Activated T-helper 17 cell treated with anti-CD3 and anti-CD28 coated beads, Interleukin-2, amount 50 U/mL, for 72 hours (primary cell): ENCODE measurements at places on chromosomes 1 and 21.

DNA sequence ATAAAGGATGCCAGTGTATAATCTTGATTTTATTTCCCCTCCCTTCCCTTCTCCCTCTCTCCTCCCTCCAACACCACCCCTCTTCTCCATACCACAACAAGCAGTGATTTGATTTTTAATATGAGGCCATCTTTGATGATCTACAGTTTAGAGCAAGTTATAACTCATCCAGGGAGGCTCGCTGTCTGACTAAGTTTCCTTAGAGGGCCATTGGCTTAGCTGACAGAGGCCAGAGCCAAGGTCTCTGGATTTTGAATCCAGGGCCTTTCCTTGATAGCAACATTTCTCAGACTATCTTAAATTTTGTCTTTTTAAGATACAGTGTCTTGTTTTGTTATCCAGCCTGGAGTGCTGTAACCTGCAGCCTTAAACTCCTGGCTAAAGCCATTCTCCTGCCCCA, 431.0 kb upstream of the USP24 start:
- ATAC-seq = no peak

GRCh38 chr1:171994293-171994692, 153.0 kb downstream of the DNM3 start:
- no peak for ATAC-seq

- ATAC-seq = no peak
Measured at GRCh38 chr1:149936170-149936991, at the start of gene MTMR11. MTMR11 (minus strand) TSS chr1:149936879; CDS start chr1:149936647, 232 bp downstream.

DNA sequence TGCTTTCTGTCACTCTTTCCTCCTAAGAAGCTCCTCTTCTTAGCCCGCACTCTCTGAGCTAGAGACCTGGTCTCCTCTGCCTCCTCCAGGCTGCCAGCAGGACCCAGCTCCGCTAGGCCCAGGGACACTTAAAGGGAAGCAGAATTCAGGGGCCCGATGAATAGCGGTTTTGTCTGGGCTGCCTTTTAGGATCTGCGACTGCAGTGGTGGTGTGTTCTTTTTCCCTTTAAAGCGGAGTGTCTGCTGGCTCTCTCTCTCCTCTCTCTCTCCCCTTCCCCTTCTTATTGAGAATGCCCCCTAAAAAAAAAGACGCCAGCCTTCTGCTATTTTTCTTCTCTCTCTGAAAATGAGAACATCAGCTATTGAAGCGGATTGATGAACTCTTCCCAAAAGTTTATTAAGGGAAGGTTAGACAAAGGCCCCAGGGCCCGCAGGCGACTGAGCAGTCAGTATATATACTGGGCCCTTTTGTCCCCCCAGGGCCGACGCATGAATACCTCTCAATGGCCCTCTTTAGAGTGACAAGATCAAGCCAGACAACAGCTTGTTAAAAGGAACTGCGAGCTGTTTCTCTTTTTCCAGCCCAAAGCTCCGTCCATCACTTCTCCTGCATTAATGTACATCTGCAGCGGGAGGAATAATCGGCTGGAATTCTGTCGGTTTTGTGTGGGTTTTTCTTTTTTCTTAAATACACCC, 27.0 kb downstream of the PAX7 start:
- no peak for ATAC-seq

- ATAC-seq = peak; percentile 72
Measured at GRCh38 chr1:174789399-174789798, 210.3 kb upstream of the CACYBP start.

GRCh38 chr1:175808999-175809398, 65.6 kb upstream of the TNR start:
- no peak for ATAC-seq

- peak; percentile 98 for ATAC-seq
Measured at GRCh38 chr1:221839782-221840395, 98.0 kb upstream of the DUSP10 start.

- no peak for ATAC-seq
Measured at GRCh38 chr1:243420016-243420945, 164.4 kb downstream of the SDCCAG8 start.

GRCh38 chr1:155051777-155052398, 772 bp downstream of the ADAM15 start:
- peak; percentile 30 for ATAC-seq

- ATAC-seq = no peak
Measured at GRCh38 chr1:15189692-15190370, 36.3 kb downstream of the TMEM51 start.

- no peak for ATAC-seq
Measured at GRCh38 chr1:68213843-68214242, 18.5 kb downstream of the WLS start.

DNA sequence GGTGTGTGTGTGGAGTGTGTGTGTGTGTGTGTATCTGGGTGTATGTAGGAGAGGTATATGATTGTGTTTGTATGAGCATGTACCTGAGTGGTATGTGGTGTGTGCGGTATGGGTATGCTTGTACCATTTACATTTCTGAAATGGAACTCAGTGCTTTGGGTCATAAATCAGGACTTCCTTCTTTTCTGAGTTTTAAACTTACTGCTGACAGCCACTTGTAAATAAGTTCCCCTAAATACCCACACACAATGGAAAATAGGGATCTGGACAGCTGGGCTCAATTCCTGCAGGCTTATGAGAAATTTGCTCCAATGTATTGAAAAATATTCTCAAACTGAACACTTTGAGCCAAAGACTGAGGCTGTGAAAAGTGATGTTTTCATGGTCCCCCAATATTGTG, 293.6 kb downstream of the HLX start:
- ATAC-seq = no peak

- no peak for ATAC-seq
Measured at GRCh38 chr1:246564839-246565750, 966 bp downstream of the TFB2M start.

DNA sequence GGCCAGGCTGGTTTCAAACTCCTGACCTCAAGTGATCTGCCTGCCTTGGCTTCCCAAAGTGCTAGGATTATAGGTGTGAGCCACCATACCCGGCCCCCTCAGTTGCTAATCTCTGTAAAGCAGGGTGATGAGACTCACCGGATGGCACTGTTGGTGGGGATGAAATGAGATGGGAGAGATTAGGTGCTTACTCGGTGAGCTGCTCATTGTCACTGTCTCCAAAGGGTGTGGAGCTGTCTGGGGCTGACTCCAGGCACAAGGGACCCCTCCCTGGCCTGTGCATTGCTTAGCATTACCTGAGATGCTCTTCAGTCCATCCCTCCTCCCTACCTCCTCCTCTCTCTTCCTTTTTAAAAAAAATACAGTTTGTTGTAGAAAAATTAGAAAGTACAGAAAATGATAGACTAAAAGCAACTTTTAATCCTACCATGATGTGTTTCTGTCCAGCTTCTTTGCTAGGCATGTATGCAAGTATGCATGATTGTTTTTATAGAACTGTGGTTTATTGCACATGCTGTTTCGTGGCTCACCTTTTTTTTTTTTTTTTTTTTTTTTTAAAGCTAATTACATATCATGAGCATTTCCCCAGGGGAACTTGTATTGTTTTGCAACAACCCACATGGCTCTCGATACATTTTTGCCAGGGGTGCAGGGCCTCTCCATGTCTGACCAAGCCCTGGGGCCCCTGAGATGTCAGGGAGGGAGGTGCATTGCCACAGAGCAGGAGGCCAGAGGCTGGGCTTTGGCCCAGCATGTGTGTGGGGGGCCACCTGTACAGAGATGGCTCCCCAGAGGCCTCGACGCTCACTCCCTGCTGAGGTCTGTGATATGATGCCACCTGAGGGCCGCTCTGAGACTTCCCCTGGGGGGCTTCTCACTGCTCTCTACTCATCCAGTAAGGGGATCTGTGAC, 55.4 kb downstream of the ARHGEF10L start:
- ATAC-seq = no peak

- ATAC-seq = no peak
Measured at GRCh38 chr1:65422241-65423203, 2.1 kb downstream of the LEPR start.

- ATAC-seq = no peak
Measured at GRCh38 chr1:160779626-160780397, 16.2 kb upstream of the LY9 start.

- no peak for ATAC-seq
Measured at GRCh38 chr1:247966532-247967204, 1.6 kb downstream of the OR2AK2 start.

DNA sequence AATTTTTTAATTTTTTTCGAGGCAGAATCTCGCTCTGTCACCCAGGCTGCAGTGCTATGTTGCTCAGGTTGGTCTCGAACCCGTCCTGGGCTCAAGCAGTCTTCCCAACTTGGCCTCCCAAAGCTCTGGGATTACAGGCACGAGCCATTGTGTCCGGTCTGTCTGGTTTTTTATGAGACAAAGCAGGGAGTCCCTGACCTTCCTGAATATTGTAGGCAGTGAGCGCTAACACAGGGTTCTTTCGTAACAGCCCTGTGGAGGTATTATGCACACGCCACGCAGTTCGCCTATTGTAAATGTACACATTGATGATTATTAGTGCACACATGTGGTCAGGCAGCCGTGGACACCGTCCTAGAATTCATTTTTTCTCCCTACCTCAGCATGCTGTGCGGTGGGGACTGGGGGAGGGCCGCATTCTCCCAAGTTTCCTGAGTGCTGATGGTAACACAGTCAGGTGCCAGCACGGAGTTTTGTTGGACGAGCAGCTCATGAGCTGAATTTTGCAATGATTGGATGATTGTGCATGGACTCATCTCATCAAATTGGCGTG, 19.6 kb downstream of the SPSB1 start:
- ATAC-seq = no peak

GRCh38 chr21:40176724-40177123, 309.5 kb downstream of the PCP4 start:
- no peak for ATAC-seq

- peak; percentile 92 for ATAC-seq
Measured at GRCh38 chr1:206590025-206590758, 22.1 kb downstream of the EIF2D start.

DNA sequence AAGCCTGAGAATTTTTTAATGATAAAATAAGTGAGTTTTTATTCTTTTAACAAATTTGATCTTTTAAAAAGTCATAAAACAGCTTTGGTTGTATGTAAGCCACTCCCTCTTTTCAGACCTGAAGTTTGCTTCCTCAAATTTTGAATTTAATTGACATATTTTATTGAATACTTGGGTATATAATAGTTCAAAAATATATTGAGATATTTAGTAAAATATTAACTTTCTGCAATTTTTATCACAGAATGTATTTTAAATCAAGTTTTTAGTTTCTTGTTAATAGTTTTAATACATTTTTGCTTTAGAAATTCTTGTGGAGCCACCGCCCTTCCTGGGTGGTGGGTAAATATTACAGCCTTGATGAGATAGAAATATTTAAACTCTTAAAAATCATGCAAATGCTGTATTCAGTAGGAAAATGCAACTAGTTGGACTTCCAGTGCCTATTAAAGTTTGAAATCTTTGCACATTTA, 867 bp downstream of the PTPRC start:
- ATAC-seq = no peak
